ENCODE measurements at places on chromosomes 7 and 10.
A peak's percentile ranks its signal among the peaks of the same experiment; 100 is the strongest.

- DNase-seq = no peak
Measured at GRCh38 chr10:90461437-90462155, 396.2 kb downstream of the HTR7 start.

DNA sequence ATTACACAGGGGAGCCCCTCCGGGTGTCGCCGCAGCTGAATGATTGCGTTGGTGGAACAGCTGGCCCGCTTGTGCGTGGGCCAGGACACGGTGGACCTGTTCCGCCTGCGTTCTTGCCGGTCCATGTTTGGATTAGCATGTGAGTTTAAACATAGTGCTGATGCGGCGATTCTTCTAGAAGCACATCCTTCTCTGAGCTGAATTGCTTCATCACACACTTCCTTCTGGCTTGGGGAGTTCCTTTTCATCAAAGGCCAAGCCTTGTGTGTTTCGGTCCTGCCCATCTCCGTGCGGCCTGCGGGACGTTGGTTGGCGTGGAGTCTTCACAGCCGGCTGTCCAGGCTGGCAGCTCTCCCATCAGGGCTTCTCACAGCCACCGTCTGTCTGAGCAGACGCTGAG is 45.5 kb upstream of the SLC29A4 start:
- DNase-seq = no peak

DNA sequence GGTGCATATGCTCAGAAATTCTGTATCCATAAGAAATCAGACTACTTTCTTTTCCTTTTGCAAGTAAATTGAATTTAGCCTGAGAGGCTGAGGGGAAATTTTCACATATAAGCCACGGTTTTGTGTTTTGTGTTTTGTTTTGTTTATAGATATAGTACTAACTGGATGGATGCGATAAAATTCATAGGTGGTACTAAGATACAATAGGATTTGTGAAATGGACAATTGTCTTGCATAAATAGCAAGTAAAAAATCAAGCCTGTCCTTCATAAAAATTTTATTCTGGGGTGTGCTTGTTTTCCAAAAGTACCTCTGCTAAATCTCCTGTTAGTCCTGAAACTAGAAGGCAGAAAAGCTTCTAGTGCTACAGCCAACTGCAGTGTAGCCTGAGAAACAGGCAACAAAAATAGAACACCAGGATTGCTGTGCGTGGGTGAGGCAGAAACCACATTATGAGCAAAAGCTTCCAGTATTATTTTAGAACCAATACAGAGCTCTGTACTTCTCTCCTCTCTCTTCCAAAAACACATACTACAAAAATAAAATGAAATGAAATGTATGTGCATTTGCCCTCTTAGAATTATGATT is 634 bp upstream of the HDAC9 start:
- peak; percentile 82 for DNase-seq

GRCh38 chr7:1369916-1370657 is 89.2 kb downstream of the MICALL2 start:
- DNase-seq = peak; percentile 37

GRCh38 chr10:63205421-63205820 is 72.3 kb downstream of the NRBF2 start:
- DNase-seq = no peak

DNA sequence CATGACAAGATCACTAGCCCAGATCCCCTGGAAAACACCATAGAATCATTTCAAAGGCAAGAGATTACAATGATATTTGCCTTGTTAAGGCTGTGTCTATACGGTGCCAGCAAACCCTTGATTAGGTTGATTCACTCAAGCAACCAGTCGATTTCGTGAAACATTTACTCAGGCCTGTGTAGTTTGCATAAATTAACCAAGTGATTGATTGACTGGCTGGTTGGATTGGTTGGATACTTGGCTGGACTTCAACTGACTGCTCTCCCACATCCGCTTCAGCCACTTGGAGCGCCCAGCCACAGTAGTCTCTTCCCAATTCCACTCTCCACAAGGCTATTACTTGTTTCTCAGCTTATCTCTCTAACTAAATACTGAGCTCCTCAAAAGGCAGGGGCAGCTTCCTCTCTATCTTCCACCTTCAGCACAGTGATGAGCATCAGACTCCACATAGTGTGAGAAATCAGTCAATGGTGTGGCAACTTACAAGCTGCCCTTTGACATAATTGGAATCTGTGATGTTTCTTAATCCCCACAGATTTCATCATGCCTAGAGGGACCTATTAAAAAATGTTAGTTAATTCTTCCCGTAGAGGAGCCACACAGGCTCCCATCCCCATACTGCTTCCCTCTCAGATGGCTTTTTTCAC is 217.4 kb downstream of the GRM8 start:
- no peak for DNase-seq

GRCh38 chr10:74755273-74755672 is 71.1 kb upstream of the KAT6B start:
- no peak for DNase-seq

Data from NCI-H69 (cell line).